Frontal cortex (tissue), 4 donors: ENCODE measurements at places on chromosomes 1 and 21. TPM values are rescaled to one million over a fixed set of nuclear protein-coding genes. Genes with fewer than 3 reads are reported as not detected.

Gene RABGGTB
- total RNA-seq, result 54.2 TPM

GRCh38 chr1:234135501-234135900, 231.0 kb downstream of the SLC35F3 start:
- no peak for DNase-seq

DNA sequence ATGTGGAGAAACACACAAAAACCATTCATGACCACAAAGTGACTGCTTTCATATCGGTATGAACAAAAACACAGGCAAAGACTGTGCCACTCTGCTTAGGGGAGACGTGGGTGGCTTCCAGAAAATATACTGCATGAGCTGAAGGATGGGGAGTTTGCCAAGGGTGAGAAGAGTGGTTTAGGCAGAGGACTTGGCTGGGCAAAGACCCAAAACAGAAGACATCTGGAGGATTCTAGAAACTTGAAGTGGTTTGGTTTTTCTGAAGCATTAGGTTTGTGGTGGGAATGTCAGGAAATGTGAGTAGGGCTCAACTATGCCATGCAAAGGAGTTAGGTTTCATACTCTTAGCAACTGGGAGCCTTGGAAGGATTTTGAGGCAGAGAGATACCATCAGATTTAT, 26.6 kb upstream of the DNM3 start:
- no peak for DNase-seq

- no peak for DNase-seq
These were observed 22.6 kb upstream of the FCGR2A start for GRCh38 chr1:161482610-161483009.

GRCh38 chr1:11640944-11641343, 13.3 kb downstream of the FBXO2 start:
- no peak for DNase-seq

- no peak for DNase-seq
These were observed 364.3 kb upstream of the USP24 start for GRCh38 chr1:55579332-55580001.

DNA sequence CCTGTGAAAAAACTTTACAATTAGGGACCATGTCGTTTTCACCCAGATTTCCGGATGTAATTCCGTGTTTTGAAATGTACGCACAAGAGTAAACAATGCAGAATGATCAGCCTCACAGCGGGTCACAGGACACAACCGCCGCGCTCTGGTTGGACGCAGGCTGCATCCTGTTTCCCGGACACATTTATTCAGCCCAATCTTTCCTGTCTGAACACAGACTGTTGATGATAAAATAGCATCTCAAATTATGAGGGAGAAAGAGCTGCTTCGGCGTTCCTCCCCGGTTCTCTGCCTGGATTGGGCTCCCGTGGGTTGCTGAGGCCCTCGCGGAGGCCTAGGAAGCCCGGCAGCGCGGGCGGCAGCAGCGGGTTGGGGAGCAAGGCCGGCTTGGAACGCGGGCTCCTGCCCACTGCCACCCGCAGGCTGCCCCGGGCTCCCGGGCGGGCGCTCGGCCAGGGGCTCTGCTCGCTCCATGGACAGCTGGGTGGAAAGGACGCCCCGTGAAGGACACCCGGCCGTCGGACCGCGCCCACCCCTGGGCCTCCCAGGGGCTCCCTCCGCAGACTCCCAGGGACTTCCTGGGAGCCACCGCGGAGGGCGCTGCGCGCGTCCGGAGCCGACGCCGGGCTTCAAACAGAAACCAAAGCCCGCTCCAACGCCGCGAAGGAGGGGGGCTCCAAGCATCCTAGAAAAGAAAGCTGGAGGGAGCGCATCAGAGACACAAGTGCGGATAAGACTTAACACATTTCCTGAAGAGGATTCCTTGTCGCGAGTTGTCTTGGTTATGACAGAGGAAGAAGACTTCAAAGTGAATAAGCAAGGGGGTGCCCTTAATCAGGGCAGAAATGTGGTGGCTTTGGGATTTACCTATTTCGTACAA, 122.3 kb downstream of the ESRRG start:
- DNase-seq, result peak; percentile 69

DNA sequence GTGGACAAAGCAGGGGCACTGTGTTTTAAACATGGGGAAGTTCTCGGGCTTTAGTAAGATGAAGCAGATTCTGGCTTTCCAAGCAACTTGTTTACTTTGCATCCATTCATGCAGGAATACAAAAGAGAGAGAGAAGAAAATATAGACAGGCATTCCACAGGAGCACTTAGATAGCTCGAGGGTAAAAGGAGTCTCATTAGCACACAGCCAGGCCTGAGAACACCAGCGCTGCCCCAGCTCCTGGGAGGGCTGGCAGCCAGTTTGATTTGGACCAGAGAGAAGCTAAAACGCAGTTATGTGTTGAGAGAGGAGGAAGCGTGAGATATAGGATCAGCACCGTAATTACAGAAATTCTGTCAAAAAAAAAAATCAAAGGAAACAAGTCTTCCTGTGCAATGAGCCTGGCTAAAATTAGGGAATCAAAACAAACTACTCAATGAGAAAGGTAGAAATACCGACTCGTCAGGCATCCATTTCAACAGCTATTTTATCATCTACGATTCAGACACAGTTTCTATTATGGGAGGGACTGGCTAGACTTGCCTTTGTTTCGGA, 68.2 kb downstream of the CLSTN1 start:
- no peak for DNase-seq

DNA sequence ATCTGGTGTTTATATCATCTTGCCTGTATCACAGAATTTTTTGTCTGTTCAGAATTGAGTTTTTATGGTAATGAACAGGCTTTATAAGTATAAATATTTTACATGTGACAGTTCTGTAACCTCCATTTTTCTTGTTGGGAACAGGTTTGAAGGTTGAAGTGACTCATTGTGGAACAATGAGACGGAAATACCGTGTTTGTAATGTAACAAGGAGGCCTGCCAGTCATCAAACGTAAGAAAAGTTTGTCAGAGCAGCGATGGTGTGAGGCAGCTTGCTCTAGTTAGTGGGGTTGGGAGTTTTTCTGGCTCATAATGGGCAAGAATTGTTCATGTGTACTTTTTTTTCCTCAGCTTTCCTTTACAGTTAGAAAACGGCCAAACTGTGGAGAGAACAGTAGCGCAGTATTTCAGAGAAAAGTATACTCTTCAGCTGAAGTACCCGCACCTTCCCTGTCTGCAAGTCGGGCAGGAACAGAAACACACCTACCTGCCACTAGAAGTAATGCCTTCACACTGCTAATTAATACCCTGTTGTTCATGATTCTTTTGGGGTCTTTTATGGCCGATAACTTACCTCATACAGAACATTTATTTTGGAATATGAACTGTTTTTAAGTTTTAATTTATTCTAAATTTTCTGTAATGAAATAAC, 75.2 kb upstream of the TEKT2 start:
- DNase-seq, result no peak

GRCh38 chr1:93847811-93848288, 31.2 kb downstream of the DNTTIP2 start:
- peak; percentile 47 for DNase-seq

DNA sequence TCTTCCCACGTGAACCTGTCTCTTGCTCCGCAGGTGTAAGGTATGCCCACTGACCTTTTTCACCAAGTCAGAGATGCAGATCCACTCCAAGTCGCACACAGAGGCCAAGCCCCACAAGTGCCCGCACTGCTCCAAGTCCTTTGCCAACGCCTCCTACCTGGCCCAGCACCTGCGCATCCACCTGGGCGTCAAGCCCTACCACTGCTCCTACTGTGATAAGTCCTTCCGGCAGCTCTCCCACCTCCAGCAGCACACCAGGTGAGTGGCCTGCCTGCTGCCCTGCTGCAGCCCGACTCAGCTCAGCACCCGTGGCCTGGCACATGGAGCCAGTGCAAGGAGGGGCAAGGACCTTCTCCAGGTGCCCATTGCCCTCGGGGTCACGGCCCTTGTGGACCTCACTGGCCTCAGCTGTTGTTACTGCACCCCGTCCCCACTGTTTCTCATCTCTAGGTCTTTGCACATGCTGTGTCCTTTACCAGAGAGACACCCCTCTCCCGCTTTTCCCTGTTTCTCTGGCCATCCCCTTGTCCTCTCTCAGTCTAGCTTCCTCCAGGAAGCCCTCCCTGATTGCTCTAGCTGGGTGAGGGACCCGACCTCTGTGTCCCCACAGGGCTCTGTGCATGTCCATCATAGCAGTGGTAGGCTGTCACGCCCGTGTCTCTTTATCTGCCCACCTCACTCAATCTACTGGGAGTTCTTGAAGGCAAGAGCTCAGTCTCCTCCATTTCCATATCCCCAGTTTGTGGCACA, 25.4 kb downstream of the ZNF362 start:
- DNase-seq, result no peak

DNA sequence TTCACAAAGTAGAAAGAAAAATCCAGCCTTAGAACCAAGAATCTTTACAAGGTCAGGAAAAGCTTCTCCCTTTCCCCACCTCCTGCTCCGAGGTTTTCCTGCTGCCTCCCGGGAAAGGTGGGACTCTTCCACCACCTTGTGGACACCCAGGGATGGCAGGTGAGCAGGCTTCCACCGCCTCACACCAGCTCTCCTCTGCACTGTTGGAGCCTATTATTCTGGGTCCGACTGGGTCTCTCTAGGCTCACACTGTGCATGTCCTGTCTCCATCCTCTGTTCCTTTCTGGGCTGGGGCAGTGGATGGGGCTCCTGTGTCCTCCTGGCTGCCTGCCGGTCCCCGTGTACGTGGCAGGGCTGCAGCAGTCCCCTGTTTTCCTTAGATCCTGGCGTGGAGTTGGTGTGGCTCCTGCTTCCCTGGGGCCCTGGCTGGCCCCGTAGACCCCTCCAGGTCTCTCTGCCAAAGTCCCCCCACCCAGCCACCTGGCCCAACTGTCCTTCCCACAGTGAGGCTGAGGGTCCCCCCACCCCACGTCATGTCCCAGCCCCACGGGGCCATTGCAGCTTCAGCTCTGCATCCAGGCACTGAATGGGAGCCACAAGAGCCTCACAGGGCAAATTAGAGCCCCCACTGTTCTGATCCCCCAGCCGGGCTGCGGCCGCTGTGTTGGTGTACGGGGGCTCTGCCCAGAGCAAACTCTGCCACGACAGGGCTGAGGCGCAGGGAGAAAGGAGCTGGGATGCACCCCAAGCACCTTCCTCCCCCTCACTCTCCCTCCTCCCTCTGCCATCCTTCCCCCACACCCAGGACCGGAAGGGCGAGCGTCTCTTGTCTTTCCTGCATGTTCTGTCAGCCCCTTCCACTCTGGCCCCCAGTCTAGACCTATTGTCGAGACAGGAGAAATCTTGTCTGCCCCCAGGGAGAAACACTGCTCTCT, 3.3 kb upstream of the SLC45A1 start:
- DNase-seq, result peak; percentile 57

- no peak for DNase-seq
These were observed 74.0 kb upstream of the GPR88 start for GRCh38 chr1:100463791-100464424.

- DNase-seq, result no peak
These were observed 142.6 kb downstream of the PSMG1 start for GRCh38 chr21:39040494-39041110.

GRCh38 chr1:30452925-30453324, 270.5 kb downstream of the MATN1 start:
- DNase-seq, result peak; percentile 0

DNA sequence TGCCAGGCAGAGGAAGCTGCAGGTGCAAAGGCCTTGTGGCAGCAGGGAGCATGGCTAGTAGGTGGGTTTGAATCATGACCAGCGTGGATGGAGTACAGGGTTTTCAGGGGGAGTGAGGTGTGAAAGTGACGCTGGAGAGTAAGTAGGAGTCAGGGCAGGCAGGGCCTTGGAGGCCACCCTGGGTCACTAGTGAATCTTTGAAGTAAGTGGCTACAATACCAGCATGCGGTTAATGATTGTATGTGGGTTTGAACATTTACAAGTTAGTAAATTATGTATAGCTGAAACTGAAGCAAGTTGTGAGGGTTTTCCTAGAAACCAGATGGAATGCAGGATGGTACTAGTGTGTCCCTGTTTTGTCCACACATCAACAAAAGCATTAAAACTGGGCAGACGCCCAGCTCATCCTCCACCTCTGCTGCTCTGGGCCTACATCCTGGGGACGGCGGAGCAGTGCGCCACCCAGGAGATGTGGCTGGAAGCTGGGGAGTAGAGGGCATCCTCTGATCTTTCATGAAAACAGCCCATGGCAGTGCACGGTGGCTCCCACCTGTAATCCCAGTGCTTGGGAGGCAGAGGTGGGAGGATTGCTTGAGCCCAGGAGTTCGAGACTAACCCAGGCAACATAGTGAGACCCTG, 41.2 kb upstream of the B3GALNT2 start:
- no peak for DNase-seq
